Activated CD8-positive, alpha-beta T cell treated with anti-CD3 and anti-CD28 coated beads, Interleukin-2, amount 10 ng/mL, durations not matched to agents 7 days and 5 days (primary cell): ENCODE measurements at places on chromosomes 13 and 19. TPM values are rescaled to one million over a fixed set of nuclear protein-coding genes. Genes with fewer than 3 reads are reported as not detected.
A peak's percentile ranks its signal among the peaks of the same experiment; 100 is the strongest.

IL11 gene
- 0.26 TPM for total RNA-seq

DNA sequence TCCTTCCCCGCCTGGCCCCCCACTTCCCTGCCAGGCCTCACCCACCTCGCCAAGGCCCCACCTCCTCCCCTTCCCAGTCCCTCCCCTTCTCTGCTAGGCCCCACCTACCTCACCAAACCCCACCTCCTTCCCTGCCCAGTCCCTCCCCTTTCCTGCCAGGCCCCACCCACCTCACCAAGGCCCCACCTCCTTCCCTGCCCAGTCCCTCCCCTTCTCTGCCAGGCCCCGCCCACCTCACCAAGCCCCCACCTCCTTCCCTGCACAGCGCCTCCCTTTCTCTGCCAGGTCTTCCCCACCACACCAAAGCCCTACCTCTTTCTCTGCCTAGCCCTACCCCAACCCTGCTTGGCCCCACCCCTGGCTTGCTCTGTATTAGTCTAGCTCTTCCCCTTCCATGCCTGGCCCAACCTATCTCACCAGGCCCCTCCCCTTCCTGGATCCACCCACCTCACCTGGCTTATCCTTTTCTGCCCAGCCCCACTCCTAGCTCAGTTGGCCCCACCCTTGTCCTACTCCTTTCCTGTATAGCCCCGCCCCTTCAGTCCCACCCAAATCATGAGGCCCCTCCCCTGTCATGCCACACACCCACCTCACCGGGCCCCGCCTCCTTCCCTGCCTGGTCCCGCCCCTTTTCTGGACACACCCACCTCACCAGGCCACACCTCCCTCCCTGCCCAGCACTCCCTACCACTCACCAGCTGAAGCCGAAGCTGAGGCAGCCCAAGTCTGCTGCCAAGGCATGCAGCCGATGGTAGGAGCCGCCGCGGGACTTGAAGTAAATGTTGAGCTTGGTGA lies 16.2 kb downstream of the CERS1 start:
- DNase-seq: peak; percentile 46

DNA sequence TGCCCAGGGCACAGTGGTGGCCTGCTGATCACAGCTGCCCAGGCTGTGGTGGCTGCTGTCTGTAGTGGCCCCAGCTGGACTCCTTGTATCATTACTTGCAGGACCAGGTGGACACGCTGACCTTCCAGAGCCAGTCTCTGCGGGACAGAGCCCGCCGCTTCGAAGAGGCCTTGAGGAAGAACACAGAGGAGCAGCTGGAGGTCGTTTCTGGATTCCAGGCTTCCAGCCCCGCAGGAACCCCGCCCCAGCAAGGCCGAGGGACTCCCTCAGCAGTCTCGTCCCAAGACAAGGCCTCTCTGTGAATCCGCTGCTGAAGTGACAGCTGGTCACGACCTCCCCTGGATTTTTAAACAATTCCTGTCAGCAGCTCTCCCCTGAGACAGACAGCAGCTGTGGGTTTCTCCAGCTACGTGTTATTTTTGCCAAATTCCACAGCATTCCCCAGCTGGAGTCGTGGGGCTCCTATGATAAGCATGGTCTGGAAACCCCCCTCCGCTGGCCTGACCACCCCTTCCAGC lies 98.3 kb downstream of the SLC7A1 start:
- DNase-seq: no peak

IGFL1 gene
- not detected for total RNA-seq

TNFSF11 gene
- total RNA-seq: 0.94 TPM

- no peak for DNase-seq
Observed at GRCh38 chr13:113922412-113923118, 51.3 kb downstream of the C13orf46 start.

CLDN10 gene
- total RNA-seq: not detected

DNA sequence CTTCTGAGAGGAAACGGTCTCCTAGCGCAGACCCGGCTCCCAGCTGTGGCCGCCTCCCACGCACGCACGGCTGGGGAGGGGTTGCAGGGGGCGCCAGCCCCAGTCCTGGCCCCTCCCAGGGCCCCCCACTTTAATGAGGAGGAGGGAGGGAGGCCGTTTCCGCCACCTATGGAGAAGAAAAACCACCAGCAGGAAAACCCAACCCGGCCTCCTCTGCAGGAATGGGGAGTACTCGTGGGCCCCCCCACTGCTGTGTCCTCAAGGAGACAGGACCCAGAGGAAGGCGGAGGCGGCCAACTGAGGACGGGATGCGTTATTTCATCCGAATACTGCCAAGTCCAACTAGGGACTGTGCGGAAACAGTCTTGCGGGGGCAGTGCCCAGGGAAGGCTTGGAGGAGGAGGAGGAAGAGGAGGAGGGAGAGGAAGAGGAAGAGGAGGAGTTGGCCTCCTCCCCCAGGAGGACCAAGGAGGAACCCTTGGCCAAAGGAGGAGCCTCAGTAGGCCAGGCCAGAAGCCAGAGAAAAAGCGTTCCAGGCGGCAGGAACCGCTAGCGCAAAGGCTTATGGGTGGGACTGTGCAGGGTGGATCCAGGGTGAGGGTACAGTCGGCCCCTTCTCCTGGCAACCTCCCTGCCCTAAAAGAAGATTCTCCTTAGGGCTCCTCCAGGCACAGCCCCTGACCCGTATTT lies 3.9 kb upstream of the SSBP4 start:
- DNase-seq: no peak
